ENCODE measurements at places on chromosomes 11 and 22.

- no peak for DNase-seq
Observed at GRCh38 chr22:48263431-48263765, 1500.9 kb downstream of the TBC1D22A start.

GRCh38 chr11:63023841-63024648 is 8.4 kb upstream of the SLC22A8 start:
- peak; percentile 19 for DNase-seq

- no peak for DNase-seq
Observed at GRCh38 chr11:78647266-78647915, 72.7 kb upstream of the NARS2 start.

DNA sequence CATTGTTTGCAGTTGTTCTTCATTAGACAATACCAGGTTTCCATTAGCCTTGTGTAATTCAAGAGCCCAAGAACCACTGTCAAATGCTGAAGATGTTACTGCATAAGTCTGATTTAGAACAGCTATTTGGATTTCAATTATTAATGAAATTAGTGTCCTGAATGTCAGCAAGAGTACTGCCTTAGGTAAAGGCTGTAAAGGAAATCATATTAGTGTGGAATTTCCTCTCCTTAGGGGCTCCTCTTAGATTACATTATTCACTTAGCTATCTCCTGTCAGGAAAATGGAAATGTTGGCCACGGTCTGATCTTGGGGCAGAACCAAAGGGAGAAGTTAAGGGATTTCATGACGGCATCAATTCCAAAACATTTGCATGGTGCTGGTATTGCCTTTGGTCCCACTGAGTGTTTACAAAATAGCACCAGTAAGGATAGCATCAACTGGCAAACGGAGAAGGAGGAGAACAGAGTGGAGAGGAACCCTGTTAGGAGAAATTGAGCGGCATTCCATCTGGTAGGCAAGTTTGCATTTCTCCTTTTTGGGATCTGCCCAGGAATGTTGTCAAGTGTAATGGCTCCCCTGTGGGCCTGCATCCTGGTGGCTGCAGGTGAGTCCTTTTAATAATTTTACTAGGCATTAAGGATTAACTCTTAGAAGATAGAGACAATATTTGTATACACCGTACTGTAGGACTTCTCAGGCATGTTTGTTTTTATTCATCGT is at the start of gene HTR3B:
HTR3B (plus strand) TSS at position 418 of the 723 bp plus-strand sequence; CDS start at position 556, 138 bp downstream.
- DNase-seq, result no peak

DNA sequence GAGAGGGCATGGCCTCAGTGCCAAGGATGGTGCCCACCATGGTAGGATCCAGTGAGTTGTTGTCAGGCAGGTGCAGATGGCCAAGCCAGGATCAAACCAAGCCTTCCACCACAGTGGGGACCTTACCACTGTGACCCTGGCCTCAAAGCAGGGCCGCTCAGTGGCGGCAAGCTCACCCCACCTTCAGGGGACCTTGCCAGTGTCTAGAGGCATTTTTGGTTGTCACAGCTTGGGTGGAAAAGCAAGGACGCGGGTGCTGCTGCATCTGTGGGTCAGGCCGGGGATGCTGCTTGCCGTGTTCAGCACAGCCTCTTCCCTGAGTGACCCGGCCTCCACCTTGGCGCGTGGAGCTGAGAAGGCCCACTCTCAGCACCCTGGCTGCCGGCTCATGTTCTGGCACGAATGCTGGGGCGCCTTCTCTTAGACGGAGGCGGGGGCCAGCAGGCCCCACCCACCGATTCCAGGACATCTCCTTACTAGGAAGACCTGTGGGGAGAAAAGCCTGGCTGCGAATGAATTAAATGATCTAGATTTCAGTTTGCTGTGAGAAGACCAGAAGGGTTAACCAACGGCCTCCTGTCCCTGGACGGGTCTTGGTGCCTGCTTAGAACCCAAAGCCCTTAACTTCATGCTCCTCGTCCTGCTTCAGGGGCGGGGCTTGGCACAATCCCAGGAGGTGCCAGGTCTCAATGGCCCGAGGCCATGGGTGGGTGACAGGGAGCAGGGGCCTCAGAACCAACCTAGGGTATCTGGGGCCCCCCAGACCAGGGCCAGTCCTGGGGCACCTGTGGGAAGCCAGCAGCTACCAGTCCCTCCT is 18.9 kb downstream of the TRMU start:
- DNase-seq, result no peak

GRCh38 chr22:32852395-32853251 is 51.1 kb downstream of the TIMP3 start:
- DNase-seq, result no peak

- DNase-seq, result no peak
Observed at GRCh38 chr11:68948496-68948895, 32.3 kb downstream of the MRGPRD start.

DNA sequence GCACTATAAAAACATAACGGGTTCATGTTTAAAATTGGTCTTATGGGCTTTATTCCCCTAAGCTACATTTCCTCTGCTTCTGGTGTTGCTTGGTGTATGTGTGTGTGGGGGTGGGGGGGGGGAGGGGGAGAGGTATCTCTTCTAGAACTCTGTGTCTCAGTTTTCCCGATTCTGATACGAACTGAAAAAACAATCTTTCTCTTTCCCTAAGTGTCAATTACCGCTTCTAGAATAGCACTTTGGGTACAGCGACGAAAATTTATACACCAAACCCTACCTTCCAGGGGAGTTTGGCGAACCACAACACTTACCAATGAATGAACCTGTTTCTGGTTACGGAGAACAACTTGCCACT is 636 bp downstream of the NUP160 start:
- no peak for DNase-seq

DNA sequence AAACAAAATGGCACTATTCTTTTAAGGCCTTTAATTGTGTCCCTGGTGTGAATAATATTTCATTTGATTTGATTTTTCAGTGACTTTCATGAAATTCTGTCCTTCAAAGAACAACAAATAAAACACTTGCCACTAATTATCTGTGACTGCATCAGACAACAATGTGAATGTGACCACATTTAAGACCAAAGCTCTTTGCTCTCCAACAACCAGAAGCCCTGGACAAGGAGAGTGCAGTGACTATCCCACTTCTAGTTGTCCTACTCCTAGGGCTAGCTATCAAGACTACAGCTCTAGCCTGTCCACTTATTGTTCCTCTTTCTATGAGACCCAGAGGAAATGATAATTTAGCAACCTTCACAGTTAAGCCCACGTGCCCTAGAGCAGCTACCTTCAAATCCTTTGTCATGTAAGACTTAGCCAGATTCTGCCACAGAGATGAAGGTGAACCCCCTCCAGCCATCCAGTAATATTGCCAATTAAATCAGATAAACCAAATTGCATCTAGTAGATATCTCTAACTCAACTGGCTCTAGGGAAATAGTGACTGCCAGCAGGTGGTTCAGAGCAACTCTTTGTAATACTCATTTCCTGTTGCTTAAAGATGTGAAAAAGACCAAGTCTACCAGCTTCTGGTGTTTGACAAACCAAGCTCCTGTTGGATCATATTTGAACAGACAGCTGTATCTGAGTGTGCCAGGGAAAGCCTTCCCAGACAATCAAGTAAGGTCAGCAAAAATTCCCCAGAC is 142.6 kb upstream of the BLID start:
- DNase-seq, result peak; percentile 14

DNA sequence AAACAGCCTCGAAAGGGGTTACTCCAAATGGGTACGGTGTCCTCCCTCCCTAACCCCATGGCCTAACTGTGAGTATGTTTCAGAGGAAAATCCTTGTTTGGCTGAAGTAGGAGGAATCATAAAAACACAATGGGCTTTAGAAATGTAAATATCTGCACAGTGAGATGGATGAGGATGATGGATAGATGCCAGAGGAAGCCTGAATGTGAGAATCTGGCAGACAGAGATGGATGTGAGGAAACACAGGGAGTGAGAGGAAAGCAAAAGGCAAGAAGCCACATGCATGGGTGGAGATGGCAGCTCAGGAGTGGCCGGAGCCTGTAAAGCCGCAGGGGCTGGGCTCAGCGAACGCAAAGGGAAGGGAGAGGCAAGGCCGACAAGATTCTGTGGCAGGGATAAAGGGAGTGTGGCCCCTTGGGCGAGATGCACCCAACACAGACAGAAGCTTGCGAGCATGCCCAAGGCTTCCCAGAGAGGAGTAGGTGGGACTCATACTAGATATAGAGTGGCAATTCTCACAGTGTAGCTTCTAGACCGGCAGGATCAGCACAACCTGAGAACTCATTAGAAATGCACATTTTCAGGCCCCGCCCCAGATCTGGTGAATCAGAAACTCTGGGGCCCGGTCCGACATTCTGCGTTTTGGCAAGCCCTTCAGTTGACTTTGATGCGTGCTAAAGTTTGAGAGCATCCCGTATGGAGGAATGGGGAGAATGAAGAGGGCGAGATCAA is 237.3 kb upstream of the CADM1 start:
- no peak for DNase-seq

DNA sequence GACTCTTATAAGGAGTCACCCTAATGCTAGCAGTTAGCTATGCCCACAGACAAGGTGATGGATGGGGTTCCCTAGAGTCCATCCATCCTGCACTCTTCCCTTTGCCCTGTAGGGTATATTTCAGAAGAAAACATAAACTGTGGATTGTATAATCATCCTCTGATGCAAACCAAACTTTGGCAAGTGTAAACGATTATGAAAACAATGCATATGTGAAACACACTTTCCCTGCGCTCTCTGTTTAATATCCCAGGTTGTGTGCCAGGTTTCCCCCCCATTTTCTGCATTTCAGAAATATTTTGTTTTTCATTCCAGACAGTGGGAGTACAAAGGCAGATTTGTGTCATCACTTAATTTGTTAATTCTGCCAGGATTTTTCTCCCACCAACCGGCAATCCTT is 110.0 kb downstream of the LDLRAD3 start:
- DNase-seq, result no peak

All from astrocyte (in vitro differentiated cells and primary cell).